ENCODE measurements at places on chromosomes 7 and 10.

DNA sequence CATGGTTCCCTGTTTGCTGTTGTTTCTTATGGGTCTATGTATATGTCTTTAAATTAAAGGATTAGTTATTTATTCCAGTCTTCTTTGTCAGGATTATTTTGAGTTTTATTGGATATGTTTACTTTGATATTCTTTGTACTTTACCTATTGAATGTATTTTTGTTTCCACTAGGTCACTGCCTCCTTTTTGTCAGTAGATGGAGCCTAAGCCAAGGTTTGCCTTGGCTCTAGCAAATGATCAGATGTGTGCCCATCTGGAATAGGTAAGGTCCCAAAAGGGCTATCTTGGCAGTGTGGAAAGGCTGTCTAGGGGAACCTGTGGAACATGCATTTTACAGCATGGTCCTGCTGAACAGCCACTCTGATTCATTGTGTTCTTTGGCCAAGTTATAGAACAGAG, 337.3 kb upstream of the GHITM start:
- DNase-seq = no peak

DNA sequence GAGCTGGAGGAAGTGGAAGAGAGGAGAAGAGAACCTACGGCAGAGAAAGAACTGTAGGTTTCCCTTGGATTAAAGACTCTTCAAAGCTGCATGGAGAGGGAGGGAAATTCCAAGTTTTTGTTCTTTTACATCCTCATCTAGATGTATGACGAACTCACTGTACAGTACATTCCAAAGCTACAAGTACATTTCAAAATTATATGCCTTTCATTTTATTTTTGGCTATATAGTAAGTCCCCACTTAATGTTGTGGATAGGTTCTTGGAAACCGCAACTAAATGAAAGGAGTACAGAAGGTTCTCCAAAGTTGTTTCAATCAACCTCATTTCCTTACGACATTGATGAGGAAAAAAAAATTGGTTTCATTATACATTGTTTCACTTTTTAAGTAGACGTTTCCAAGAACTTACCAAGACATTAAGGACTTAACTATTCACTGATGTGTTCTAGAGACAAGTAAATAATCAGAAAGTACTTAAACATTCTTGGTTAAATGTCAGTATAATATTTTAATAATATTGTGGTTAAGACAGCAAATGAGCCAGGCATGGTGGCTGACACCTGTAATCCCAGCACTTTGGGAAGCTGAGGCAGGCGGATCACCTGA, 16.1 kb upstream of the JMJD1C start:
- no peak for DNase-seq

DNA sequence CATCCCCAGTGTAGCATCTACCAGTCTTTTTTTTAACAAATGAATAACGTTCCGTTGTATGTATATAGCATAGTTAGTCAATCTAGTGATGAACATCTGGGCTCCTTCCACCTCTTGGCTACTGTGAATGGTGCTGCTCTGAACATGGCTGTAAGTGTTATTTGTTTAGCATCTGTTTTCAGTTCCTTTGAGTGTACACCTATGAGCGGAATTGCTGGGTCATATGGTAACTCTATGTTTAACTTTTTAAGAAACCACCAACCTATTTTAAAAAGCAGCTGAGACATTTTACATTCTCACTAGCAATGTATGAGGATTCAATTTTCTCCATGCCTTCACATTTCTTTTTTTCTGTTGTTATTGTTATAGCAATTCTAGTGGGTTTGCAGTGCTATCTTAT, 178.2 kb downstream of the DNAJC1 start:
- DNase-seq = no peak

GRCh38 chr10:122359621-122360020, 14.9 kb upstream of the PLEKHA1 start:
- DNase-seq = no peak

DNA sequence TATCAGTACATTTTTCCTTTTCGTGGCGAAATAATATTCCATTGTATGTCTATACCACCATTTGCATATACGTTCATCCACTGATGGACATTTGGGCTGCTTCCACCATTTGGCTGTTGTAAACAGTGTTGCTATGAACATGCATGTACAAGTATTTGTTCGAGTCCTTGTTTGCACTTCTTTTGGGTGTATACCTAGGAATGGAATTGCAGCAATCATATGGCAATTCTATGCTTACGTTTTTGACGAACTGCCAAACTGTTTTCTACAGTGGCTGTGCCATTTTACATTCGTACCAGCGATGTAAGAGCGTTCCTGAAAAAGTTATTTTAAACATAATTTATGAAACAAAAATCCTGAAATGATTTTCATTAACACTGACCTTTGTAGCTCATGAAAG, 79.5 kb downstream of the HIPK2 start:
- DNase-seq = no peak

GRCh38 chr7:29457141-29457561, 106.5 kb upstream of the PRR15 start:
- no peak for DNase-seq

GRCh38 chr7:31910191-31910590, 160.0 kb downstream of the PDE1C start:
- DNase-seq = no peak
